Liver (tissue), 10 donors: ENCODE measurements at places on chromosomes 1 and 21.

DNA sequence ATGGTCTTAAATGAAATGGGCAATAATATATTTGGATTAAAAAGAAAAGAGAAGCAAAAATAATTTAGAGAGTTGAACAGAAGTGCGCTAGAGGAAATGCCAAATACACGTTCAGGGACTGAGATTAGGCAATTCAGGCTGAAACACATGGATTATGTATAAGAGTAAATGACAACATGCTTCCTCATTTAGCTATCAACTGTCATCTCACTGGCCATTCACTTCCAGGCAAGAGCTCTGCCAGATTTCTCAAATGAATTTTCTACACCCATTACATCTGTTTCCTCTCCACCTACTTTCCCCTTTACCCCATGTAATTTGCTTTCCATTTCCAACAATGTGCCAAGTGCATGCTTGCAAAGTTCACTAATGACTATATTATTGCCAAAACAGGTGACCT, 582.4 kb downstream of the LTN1 start:
- DNase-seq = no peak

DNA sequence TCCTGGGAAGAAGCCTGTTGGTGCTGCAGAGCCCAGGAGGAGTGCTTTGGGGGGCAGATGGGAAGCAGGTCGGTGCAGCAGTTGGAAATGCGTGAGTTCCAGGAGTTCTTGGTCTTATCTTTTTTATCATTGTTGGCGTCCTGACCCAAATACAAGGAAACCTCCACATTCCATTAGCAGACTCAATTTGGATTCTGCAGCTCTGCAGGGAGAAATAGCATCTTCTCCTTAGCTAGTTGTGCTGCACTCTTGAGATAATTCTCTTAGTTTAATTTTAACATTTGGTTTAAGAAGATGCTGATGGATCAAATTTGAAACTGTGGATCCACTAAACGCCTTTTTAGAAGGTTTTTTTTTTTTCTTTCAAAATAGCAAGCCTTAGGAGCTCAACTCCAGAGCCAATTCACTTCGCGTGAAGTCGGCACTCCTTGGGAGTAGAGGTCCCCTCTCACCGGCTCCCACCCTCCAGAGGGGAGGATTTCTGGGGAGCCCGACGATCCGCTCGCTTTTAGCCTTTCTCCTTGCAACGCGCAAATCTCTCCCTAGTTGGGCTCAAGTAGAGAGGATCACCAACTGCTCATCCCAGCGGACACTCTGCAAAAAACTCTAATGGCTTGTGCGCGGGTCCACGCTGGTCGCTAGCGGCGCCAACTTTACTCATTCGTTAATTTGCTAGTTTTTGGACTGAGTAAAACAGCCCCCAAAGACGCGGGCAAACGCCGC, 1.3 kb downstream of the PLD5 start:
- no peak for DNase-seq

- DNase-seq = no peak
These were observed 65.1 kb downstream of the ATG4C start for GRCh38 chr1:62849031-62849430.

DNA sequence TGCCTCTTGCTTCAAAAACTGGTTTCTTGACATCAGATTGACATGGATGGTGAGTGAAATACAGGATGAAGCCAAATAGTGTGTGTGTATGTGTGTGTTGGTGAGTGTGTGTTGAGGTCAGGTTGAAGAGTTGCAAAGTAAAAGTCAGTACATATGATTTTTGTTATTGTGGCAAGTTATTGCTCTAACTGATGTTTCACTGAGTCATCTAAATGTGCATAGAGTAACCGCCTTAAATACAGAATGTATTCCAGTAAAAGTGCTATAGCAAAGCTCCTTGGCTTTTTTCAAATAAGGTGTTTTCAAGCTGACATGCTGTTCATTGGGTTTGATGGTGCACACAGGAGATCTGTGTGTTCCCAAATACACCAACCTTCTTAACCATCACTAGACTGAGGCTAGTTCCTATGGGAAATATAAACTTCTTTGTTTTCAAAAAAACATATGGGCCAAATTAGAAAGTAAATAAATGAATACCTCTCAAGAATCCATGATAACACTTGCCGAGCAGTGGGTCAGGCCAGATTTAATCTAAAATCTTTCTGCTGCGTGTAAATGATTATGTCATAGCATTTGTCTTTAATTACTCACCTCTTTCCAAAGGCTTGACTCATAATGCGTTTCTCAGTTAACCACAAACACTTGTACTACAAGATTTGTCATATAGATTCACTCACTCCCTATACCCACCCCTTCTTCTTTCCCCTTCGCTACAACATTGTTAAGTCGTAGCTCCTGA, 151.1 kb downstream of the LYPLAL1 start:
- no peak for DNase-seq

GRCh38 chr21:44943686-44944550, 4.1 kb downstream of the SLX9 start:
- no peak for DNase-seq
